ENCODE measurements at places on chromosomes 11 and 22.

- no peak for DNase-seq
These were observed 10.7 kb downstream of the MS4A15 start for GRCh38 chr11:60767388-60767811.

DNA sequence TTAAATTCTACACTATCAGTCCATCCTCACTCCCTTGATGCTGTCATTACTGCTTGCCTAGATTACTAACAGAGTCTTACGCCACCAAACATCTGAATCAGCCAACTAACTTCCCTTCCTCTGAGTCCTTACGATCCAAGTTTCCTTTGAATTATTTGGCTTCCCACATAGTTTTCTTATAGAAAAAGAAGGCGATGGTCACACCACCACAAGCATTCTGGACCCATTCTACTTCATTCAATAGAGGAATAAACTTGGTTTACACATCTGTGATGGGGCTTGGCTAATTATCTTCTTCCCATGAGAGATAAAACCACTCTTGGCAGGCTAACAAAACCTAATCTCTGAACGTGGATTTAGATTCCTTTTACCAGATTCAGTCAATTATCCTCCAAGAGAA, 35.0 kb downstream of the INTS4 start:
- DNase-seq, result no peak

- no peak for DNase-seq
These were observed 1290.9 kb downstream of the BRD1 start for GRCh38 chr22:48536541-48537342.

GRCh38 chr11:7581021-7581590, 67.3 kb downstream of the PPFIBP2 start:
- DNase-seq, result no peak

- no peak for DNase-seq
These were observed 244.9 kb upstream of the BLID start for GRCh38 chr11:122360875-122361274.

DNA sequence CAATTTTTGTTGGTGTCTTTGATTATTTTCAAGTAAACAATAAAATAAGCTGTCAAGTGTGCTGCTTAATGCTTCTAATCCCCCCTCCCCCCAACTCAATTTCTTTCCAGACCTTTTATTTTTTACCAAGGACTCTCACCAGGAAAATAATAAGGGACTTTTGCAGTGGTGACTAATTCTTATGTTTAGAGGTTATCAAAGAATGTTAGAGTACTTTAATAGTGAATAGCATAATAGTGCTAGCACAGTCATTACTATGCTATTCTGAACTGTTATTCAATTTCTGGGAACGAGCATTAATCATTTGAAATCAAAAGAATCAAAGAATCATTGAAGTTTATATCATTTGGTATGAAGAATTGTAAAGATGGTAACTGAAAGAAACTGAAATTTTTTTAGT, 251.4 kb downstream of the DDX10 start:
- DNase-seq, result no peak

DNA sequence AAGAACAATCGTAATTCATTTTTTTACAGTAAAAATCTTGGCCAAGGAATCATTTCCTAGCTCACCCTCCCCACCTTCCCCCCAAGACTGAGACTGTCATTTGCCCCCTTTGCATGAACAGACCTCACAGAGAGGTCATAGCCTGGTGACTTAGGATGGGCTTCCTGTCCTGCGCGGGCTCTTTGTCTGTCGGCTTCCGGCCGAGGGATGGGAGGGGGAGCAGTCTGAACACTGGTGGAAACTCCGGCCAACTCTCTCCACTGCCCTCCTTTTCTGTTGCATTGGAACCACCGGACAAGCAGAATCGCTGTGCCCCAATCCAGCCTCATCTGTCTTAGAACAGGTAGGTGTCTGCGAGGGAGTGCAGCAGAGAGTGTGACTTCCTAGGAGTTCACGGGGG, 41.7 kb downstream of the TEAD1 start:
- no peak for DNase-seq

DNA sequence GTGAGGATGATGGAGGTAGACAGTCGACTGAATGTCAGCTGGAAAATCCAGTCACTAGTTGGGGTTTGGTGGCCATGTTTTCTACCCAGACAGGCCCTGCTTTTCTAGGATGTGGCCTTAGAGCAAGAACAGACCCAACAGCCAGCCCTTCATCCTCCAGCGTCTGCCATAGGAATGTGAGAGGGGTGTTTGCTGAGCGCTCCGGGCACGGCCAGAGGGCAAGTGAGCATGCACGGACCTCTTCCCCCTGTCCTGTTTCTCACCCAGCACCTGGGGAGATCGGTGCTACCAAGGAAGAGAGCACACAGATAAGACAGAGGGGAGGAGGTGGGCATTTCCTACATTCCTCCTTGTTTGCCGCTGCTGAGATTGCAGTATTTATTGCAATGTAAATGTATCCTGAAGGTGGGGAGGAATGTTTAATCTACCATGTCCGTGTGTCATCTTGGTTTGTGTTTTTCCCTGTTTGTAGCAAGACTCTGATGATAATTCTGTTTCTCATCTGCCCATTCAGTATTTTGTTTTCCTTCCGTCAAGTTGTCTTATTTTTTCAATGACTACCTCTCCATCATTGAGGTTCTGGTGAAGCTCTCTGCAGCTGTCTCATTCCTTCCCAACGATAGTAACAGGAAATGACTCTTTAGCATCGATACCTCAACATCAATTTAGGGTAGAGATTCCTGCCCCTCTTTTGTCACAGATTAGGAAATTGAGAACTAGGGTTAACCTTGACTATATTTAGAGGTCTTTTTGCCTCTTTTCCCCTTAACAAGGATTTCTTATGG, 4.9 kb upstream of the ATF4 start:
- DNase-seq, result no peak

DNA sequence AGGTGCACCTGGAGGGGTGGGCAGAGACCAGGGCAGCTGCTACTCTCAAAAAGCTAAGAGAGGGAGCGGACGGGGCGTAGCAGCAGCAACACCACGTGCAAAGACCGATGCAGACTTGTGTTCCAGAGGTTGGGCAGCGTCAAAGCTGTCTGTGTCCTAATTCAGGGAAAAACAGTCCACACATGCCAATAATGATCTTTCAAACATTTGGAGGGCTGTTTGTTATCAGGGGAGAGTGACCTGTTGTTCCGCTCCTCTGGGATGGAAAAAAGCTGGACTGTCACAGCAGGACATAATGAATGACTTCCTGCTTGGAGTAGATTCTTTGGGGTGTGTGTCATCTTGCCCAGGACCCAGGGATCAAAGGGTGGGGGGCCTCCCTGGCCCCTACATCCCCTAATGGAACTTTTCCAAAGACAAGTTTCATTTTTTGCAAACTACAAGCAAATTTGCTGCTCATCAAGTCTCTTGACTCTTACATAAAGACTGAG, 6.2 kb upstream of the FBLN1 start:
- no peak for DNase-seq

DNA sequence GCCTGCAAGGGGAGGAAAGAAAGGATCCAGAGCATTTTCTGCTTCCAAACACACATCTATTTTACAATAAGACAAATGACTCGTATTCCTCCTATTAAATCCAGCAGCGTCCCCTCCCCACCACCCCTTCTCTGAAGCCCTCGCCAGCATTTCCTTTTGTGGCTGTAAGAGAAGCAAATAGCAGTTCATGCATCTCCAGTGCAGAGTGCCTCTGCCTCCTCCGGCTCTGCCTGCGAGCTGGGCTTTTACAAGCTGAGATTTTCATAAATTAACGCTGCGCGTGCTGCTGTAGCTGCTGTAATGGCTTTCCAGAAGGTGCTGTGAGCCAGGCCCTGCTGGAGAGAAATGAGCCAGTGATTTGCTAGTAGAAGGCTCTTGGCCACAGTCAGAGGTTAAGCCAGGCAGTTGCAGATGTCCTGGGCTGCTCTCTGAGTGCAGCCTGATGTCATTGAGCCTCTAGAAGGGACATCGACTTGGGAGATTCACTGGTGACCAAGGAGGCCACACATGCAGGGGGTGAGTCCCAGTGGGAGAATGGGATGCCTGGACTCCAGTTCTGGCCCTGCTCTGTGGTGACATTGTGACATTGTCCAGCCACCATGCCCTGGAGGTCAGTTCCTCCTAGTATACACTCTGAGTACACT, 134.5 kb upstream of the NAV2 start:
- no peak for DNase-seq

DNA sequence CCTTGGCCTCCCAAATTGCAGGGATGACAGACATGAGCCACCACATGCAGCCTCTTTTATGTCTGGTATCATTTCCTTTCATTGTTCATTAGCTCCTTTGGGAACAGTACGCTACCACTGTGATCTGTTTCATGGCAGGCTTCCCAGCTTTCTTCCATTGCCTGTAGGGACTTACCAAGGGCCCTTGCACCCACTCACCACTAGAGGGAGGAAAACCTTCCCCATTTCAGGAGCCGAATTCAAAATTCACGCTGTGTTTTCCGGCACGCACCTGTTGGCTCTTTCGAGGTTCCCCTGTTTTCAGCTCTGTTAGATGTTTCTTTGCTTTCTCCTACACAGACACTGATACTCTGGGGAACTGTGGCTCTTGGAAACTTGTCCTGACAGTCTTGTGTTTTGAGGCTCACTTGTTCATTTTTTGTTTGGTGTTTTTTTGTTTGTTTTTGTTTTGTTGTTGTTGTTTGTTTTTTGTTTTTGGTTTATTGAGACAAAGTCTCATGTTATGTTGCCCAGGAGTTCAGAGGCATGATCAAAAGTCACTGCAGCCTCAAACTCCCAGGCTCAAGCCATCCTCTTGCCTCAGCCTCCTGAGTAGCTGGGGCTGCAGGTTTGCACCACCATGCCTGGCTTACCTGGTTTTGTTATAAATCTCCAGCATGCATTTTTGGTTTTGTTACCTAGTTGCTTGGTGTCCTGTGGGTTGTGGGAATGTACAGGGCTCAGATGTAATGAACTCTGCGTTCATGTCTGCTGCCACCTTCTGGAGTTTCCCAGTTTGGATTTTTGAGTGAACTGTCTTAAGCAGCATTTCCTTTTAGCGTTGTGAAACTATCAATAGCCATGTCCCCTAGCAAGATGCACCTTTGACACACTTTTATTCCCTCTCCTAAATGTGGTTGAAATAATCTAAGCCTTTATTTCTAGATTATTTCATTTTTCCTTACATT, 2.3 kb downstream of the KRTAP5-11 start:
- peak; percentile 30 for DNase-seq

DNA sequence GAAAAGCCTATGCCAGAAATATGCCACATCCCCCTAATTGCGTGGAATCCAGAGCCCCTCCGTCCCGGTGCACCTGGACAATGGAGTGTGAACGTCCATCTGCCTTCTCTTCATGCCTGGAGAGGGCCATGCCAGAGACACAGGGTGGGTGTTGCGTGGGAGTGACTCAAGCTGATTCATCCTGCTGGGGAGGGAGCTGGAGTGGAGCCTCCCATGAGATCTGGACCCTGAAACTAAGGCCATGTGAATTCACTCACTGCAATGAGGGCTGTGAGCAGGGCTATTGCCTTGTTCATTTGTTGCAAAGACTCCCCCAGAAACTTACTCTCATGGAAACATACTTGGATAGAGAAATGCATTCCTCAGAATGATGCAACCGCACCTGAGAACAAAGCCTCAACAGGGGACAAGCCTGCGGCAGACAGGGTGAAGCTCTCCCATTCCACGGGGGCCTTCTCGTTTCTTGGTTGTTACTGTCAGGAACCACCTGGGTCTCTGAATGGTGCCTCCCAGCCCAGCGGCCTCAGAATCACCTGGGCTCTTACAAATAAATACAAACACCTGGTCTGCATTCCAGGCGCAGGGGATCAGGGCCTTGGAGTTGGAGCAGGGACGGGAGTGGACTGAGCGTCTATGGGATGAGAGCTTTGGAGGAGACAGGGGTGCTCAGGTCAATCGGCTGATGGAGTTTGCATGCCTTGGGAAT, 1031.2 kb downstream of the BRD1 start:
- DNase-seq, result no peak

DNA sequence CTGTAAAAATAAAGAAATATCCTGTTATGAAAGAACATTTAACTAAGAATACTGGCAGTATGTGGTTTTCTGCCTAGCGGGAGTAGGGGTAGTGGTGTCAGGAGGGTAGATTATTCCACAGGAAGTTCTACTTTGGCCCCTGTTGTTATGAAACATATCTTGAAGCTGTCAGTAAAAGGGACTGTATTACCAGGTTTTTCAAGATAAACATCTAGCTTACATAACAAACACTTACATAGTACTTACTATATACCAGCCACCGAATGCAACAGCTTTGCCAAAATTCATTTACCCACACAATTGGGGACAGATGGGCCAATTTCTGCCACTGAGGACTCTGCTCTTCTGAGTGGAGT, 3.7 kb downstream of the TMEM123 start:
- peak; percentile 31 for DNase-seq

DNA sequence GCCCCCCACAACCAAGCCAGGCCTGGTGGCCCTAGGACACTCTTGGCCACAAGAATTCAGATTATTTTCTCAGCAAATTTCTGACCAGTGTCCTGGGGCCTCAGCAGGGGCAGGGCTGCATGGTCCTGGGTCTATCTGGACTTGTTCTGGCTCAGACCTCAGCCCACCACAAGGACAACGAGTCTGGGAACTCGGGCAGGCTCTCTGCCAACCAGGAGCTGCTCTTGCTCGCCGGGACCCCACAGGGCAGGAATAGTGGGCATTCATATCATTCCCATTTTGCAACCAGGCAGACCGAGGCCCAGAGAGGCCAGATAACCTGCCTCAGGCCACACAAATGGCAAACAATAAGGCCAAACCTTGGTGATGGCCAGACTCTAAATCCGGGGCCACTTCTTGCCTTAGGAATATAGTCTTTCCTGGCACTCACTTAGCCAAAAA, 75.4 kb upstream of the WNT7B start:
- no peak for DNase-seq

DNA sequence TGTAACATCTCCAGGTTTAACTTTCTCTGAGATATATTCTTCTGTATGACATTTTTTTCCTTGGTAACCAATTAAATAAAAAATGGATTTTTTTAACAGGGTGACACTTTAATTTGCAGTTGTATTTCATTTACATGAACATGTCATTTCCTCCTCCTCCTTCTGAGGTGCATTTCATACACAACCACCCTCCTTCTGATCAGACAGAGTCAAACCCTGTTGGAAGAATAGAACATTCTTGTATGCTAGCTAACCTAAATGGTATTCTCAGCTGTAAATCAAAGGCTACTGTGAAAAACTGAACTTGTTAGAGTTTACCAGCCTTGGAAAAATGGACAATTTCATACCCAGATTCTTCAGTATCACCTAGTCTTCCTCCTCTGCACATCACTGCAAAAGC, 52.7 kb upstream of the CHRM4 start:
- DNase-seq, result no peak

All from CD4-positive, alpha-beta T cell treated with Interleukin-10 for 1 hour (primary cell).